ENCODE measurements at places on chromosomes 3 and 15.
A peak's percentile ranks its signal among the peaks of the same experiment; 100 is the strongest.

GRCh38 chr3:156743859-156744258 lies 69.5 kb downstream of the TIPARP start:
- H3K4me3 ChIP-seq: no peak overlapping the region
- DNase-seq: peak; percentile 68
- H3K4me1 ChIP-seq: peaks cover 7% of the 10 kb centered on the region
- no peaks in the 10 kb centered on the region for H3K27me3 ChIP-seq
- no peaks in the 10 kb centered on the region for H3K36me3 ChIP-seq

- no peaks in the 10 kb centered on the region for H3K4me1 ChIP-seq
- no peak for DNase-seq
- H3K27ac ChIP-seq: no peak overlapping the region
- H3K4me3 ChIP-seq: peak overlapping the region; percentile 81
- H3K36me3 ChIP-seq: no peaks in the 10 kb centered on the region
These were observed 612 bp downstream of the UBA5 start for GRCh38 chr3:132660811-132661070.

DNA sequence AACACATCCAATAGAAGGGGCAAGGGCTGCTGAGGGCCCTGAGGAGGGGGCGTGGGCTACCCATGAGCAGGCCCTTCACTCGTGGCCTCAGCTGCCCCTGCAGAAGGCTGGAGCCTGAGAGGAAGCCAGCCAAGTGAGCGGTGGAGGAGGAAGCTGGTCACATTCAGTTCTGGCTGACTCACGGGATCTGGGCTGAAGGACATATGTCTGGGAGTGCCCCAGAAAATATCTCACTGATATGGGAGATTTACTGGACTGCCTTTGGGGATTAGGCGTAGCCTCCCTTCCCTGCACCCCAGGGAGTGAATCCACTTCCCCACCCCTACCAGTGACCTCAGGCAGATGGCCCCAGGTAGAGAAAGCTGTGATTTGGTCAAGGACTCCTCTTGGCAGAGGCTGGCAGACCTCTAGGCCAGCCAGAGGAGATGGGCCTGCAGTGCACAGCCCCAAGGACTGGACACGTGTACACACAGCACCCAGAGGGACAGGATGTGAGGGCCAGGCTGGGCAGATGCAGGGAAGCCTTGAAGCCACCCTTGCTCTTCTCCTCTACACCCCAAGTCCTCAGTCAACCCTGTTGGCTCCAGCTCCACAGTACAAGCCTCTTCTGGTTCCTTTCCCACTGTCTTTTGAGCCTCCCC lies 14.2 kb upstream of the ANKDD1A start:
- no peak overlapping the region for H3K27ac ChIP-seq
- no peaks in the 10 kb centered on the region for H3K36me3 ChIP-seq
- no peak overlapping the region for H3K4me3 ChIP-seq
- H3K4me1 ChIP-seq: peaks cover 3% of the 10 kb centered on the region
- no peaks in the 10 kb centered on the region for H3K27me3 ChIP-seq

- H3K27ac ChIP-seq: no peak overlapping the region
- H3K27me3 ChIP-seq: no peaks in the 10 kb centered on the region
- H3K4me1 ChIP-seq: no peaks in the 10 kb centered on the region
- H3K36me3 ChIP-seq: no peaks in the 10 kb centered on the region
- DNase-seq: no peak
- no peak overlapping the region for H3K4me3 ChIP-seq
These were observed 98.2 kb upstream of the UBE3A start for GRCh38 chr15:25536801-25537611.

GRCh38 chr15:88606070-88606794 lies 14.9 kb upstream of the AEN start:
- H3K27me3 ChIP-seq: peaks cover 27% of the 10 kb centered on the region
- no peak overlapping the region for H3K4me3 ChIP-seq
- H3K36me3 ChIP-seq: no peaks in the 10 kb centered on the region
- H3K4me1 ChIP-seq: peaks cover 9% of the 10 kb centered on the region
- H3K27ac ChIP-seq: no peak overlapping the region

DNA sequence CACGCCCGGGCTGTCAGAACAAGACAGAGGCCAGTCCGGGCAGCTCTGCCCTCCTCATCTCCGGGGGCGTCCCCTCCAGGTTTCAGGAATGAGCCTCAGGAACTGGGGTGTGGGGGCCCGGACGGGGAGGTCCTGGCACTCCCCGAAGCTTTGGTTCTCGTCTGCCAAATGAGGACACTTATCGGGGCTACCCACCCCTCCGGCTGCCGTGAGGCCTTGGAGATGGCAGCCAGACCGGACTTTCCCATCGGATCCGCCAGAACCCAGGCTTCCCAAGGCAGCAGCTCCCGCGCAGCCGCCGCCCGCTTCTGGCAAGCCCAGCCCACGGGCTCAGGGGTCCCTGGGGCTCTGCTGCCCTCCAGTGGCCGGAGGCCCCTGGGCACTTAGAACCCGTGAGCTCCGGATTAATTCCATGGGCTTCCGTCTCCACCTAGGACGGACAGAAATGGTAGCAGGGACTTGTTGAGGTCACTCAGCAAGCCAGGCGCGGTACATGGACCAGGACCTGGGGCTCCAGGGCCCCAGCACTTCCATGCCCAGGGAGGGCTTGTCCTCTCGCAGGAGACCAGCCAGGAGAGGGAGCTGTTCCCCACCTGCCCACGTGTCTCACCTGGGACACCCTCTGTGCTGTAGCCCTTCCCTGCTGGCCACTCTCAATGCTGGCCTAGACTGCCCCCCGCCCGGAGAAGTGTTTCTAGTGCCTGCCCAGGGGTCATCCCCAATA lies 89.4 kb downstream of the LINGO1 start:
- no peak overlapping the region for H3K27ac ChIP-seq
- H3K27me3 ChIP-seq: no peaks in the 10 kb centered on the region
- no peak overlapping the region for H3K4me3 ChIP-seq
- no peaks in the 10 kb centered on the region for H3K4me1 ChIP-seq
- no peaks in the 10 kb centered on the region for H3K36me3 ChIP-seq
- DNase-seq: peak; percentile 91

DNA sequence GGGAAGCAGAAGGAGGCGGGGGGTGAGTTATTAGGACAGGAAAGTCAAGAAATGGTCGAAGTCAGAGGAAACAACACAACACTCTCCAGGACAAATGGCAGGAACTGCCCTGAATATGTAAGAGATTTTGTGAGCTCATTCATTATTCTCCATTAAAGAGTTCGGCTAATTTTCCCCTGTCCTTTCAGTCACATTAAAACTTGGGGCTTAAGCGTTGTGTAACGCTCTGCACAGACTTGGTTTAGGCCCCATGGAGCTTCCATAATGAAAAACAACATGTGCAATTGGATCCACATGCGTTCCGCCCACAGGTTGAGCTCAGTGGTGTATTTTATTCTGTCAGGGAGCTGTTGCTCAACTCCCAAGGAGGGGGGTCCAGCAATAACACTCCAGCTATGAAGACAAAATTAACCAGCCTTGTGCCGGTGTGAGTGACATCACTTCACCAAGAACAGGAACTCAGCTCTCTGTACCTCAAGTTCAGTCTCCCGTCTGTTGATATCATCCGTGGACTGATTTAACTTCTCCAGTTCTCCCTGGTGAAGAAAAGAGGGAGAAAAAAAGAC lies 2.3 kb downstream of the SH3BP5 start:
- no peaks in the 10 kb centered on the region for H3K27me3 ChIP-seq
- H3K27ac ChIP-seq: no peak overlapping the region
- no peak overlapping the region for H3K4me3 ChIP-seq
- H3K4me1 ChIP-seq: peaks cover 2% of the 10 kb centered on the region
- DNase-seq: no peak

- H3K4me3 ChIP-seq: no peak overlapping the region
- DNase-seq: no peak
- no peak overlapping the region for H3K27ac ChIP-seq
- no peaks in the 10 kb centered on the region for H3K27me3 ChIP-seq
- no peaks in the 10 kb centered on the region for H3K36me3 ChIP-seq
These were observed 49.2 kb upstream of the RARB start for GRCh38 chr3:25378786-25379311.

DNA sequence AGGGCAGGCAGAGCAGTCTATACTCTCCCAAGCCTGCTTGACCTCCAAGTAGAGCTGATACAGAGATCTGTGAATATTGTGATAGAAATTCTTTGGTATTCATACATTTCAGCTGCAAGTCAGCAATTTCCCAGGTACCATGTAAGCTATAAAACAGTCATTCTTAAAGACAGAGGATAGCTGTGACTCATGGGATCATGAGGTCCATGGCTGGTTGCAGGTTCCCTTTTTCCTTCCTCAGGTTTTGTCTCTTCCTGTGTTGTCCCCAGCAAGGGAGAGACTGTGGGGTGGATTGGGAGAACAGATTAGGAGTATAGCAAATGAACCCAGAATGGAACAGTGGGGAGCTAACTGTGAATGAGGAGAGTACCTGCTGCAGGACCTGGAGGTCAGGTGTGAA lies 5.4 kb upstream of the P4HTM start:
- peaks cover 14% of the 10 kb centered on the region for H3K36me3 ChIP-seq
- DNase-seq: no peak
- H3K27ac ChIP-seq: no peak overlapping the region
- no peaks in the 10 kb centered on the region for H3K4me1 ChIP-seq
- no peaks in the 10 kb centered on the region for H3K27me3 ChIP-seq
- no peak overlapping the region for H3K4me3 ChIP-seq

DNA sequence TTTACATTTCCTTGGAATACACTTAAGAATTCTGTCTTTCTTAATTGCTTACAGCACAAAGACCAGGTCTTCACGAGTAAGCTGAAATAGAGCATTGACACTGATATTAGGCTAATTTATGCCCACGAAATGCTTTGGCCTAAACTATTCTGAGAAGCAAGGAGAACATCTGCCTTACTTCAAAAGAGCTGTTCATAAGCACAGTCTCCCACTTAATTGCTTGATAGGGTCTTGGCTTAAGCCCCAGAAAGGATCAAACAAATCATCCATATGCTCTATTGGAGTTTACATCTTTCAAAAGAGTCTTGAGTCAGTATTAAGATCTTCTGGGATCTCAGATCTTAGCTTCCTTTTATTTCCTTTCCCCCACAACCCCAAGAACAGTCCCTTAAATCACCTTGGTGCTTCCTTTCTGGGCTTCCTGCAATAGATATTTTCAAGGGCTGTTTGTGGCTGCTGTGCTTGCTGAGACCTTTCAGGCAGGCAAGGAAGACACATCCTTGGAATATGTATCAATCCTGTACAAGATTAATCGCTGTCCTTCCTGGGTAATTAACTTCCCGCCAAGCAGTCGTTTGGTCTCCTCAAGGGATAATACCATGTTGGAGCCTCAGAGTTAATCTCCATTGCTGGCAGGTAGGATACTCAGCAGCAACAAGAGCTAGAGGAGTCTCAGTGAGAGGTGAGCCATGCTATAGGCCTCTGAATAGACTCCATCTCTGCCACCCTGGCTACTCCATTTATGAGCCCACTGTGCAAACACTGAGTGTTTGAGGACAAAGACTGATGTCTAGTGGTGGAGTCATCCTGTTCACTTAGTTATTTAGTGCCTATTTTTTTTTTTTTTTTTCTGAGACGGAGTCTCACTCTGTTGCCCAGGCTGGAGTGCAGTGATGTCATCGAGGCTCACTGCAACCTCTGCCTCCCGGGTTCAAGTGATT lies 37.1 kb downstream of the TMEM158 start:
- H3K4me1 ChIP-seq: no peaks in the 10 kb centered on the region
- H3K4me3 ChIP-seq: no peak overlapping the region
- no peaks in the 10 kb centered on the region for H3K36me3 ChIP-seq
- no peak for DNase-seq

DNA sequence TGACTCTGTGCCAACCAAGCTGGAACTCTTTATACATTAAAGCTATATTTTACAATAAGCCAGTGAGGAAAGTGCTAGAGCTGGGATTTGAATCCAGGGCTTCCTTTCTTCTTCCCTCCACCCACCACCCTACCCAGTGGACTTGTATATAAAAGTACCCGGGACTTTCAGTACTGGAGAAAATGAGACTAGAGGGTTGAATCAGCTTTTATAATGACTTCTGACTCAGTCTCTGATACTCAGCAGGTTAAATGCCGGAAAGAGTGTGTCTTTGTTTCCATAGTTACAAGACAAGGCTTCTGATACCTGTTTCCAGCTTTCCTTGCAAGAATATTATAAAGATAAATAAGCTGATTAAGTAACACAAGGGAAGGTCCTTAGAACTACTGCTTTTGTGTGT lies 80.9 kb downstream of the FRMD4B start:
- no peaks in the 10 kb centered on the region for H3K27me3 ChIP-seq
- DNase-seq: no peak
- no peaks in the 10 kb centered on the region for H3K36me3 ChIP-seq
- no peak overlapping the region for H3K27ac ChIP-seq
- no peak overlapping the region for H3K4me3 ChIP-seq

DNA sequence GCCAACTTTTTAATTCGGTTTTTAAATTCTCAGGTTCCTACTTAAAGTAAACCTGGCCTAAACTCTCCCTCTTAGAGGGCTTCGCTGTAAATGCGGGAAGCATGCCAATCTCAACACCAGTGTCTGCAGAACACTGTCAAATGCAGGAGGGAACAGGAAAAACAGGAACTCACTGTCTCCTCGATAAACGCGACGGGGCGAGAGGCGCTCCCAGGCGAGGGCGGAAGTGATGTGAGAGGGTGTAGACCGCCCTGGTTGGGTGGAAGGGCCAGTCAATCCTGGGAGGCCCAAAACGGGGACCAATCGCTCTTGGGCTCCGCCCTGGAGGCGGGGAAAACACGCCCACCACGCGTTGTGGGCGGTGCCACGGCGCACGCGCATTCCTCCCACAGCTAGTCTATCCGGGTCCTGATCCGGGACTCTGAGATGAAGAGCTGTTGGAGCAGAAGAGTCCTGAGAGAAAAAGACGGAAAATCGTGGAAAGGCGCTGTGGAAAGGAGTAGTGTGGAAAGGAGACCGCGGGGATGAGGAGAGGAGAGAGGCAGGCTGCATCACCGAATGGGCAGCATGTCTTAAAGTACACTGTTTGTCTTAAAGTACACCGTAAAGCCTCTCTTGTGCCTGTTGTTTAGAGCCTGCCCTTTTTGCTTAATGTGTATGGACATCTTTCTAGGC lies 27.1 kb downstream of the SLC28A2 start:
- H3K36me3 ChIP-seq: no peaks in the 10 kb centered on the region
- peak; percentile 97 for DNase-seq
- H3K4me3 ChIP-seq: peak overlapping the region; percentile 60
- H3K4me1 ChIP-seq: no peaks in the 10 kb centered on the region

GRCh38 chr3:59286791-59287531 lies 237.1 kb upstream of the CFAP20DC start:
- no peak overlapping the region for H3K27ac ChIP-seq
- no peaks in the 10 kb centered on the region for H3K27me3 ChIP-seq
- no peaks in the 10 kb centered on the region for H3K4me1 ChIP-seq
- H3K4me3 ChIP-seq: no peak overlapping the region
- no peaks in the 10 kb centered on the region for H3K36me3 ChIP-seq

- H3K4me3 ChIP-seq: no peak overlapping the region
- H3K4me1 ChIP-seq: no peaks in the 10 kb centered on the region
- no peak overlapping the region for H3K27ac ChIP-seq
- no peaks in the 10 kb centered on the region for H3K27me3 ChIP-seq
These were observed 1.1 kb upstream of the GP9 start for GRCh38 chr3:129059311-129059958.

DNA sequence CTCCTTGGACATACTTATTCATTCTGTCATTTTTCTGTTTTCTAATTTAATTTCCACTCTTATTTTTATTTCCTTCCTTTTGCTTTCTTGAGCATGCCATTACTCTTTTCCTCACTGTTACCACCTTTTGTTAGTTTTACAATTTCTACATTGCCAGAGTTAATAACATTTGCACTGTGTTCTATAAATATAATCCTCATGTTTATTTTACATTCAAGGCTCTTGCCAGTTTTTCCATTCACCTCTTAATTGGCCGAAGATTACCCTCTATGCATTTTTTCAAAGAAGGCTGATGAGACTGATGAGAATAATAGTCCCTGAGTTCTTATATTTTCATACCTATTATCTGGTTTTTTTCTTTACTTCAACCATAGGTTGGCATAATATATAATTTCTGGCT lies 10.5 kb downstream of the BTD start:
- H3K27ac ChIP-seq: no peak overlapping the region
- H3K36me3 ChIP-seq: no peaks in the 10 kb centered on the region
- no peak overlapping the region for H3K4me3 ChIP-seq
- no peak for DNase-seq
- H3K4me1 ChIP-seq: no peaks in the 10 kb centered on the region
